ENCODE measurements at places on chromosomes 5 and 9. TPM values are rescaled to one million over a fixed set of nuclear protein-coding genes. Genes with fewer than 3 reads are reported as not detected.

- no peak for DNase-seq
- no peak overlapping the region for H3K4me3 ChIP-seq
- H3K4me1 ChIP-seq = no peaks in the 10 kb centered on the region
- H3K27me3 ChIP-seq = peaks cover 73% of the 10 kb centered on the region
- H3K27ac ChIP-seq = no peak overlapping the region
- peaks cover 2% of the 10 kb centered on the region for H3K36me3 ChIP-seq
These were observed 104.2 kb upstream of the MVB12B start for GRCh38 chr9:126222363-126222834.

DNA sequence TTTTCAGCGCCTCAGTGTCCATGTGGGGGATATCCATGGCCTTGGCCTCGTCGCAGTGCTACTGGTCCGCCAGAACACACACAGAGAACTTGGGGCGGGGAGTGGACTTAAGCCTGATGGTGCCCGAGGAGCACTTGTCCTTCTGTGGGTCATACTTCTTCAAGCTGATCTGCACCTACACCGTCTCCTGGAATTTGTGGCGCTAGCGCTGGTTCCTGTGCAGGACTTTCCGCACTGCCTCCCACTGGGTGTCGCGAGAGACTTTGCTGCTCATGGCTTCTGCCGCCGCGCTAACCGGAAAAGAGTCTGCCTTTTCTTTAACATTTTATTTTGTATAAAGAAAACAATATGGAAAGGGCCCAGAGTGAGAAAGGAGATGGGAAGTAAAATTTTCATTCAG is 266.9 kb downstream of the COX7C start:
- H3K4me1 ChIP-seq = no peaks in the 10 kb centered on the region
- peaks cover 2% of the 10 kb centered on the region for H3K27me3 ChIP-seq
- DNase-seq = no peak
- no peak overlapping the region for H3K27ac ChIP-seq
- H3K4me3 ChIP-seq = no peak overlapping the region
- no peaks in the 10 kb centered on the region for H3K36me3 ChIP-seq

GRCh38 chr5:158163451-158164295 is 304.7 kb upstream of the CLINT1 start:
- peaks cover 6% of the 10 kb centered on the region for H3K27me3 ChIP-seq
- DNase-seq = no peak
- H3K4me1 ChIP-seq = peaks cover 2% of the 10 kb centered on the region
- no peak overlapping the region for H3K27ac ChIP-seq
- no peaks in the 10 kb centered on the region for H3K36me3 ChIP-seq

- DNase-seq = peak; percentile 72
- no peaks in the 10 kb centered on the region for H3K36me3 ChIP-seq
- peaks cover 10% of the 10 kb centered on the region for H3K4me1 ChIP-seq
- no peaks in the 10 kb centered on the region for H3K27me3 ChIP-seq
These were observed 718 bp upstream of the DENND4C start for GRCh38 chr9:19229595-19230354.

- no peaks in the 10 kb centered on the region for H3K4me1 ChIP-seq
- H3K27ac ChIP-seq = no peak overlapping the region
- H3K27me3 ChIP-seq = no peaks in the 10 kb centered on the region
These were observed 73.4 kb upstream of the FBXW11 start for GRCh38 chr5:172079876-172080275.

GRCh38 chr5:54095969-54096368 is 214.4 kb downstream of the ARL15 start:
- H3K36me3 ChIP-seq = no peaks in the 10 kb centered on the region
- peaks cover 18% of the 10 kb centered on the region for H3K4me1 ChIP-seq
- no peak overlapping the region for H3K4me3 ChIP-seq
- DNase-seq = no peak
- no peak overlapping the region for H3K27ac ChIP-seq

GRCh38 chr9:37801287-37801850 is 772 bp downstream of the DCAF10 start:
- no peak for DNase-seq
- peaks cover 43% of the 10 kb centered on the region for H3K4me1 ChIP-seq
- peaks cover 4% of the 10 kb centered on the region for H3K36me3 ChIP-seq

DNA sequence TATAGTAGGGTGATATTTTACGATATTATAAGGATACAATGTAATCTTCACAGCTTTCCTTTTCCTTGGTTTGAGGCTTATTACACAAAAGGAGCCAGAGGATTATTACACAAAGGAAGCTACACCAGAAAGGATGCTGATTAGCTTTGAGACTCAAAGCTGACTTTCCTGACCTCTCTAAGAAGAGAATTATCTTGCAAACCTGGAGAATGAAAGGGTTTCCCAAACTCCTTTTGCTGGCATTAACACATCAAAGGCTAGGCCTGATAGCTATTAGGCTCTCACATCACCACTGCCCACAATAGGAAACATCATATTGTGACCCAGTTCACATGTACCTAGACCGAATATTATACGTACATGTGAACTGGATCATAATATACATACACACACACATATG is 34.2 kb upstream of the CHD1 start:
- H3K4me3 ChIP-seq = no peak overlapping the region
- no peak for DNase-seq
- H3K4me1 ChIP-seq = peaks cover 5% of the 10 kb centered on the region

- no peak overlapping the region for H3K4me3 ChIP-seq
- H3K27me3 ChIP-seq = peaks cover 12% of the 10 kb centered on the region
- no peak for DNase-seq
- no peaks in the 10 kb centered on the region for H3K36me3 ChIP-seq
- H3K4me1 ChIP-seq = no peaks in the 10 kb centered on the region
These were observed 88.1 kb downstream of the ITGA1 start for GRCh38 chr5:52875827-52876226.

DNA sequence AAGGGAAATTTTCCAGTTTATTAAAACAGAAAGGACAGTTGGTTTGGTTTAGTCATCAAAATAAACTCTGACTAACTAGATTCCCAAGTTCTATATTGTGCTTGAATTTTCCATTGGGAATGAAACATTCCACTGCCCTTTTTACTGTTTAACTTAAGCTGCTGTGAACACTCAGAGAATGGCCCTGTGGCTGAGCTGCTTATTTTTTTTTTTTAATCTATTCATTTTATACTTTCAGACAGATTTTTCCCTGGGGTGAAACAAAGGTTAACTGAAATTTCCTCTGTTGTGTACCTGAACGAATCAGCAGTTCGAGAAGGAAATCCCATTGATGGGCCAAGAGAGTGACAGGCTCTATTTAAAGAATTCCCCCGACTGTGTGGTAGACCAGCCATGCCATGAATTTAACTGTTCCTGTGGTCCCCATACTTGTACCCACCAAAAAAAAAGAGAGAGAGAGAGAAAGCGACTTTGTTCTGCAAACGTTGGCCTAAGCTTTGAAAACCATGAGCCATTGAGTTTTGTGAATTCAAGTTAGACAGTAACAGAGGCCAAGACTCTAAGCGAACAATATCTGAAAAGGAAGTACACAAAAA is 138.7 kb upstream of the GRHPR start:
- H3K27ac ChIP-seq = peak overlapping the region; percentile 88
- peak overlapping the region; percentile 60 for H3K4me3 ChIP-seq
- H3K36me3 ChIP-seq = peaks cover 16% of the 10 kb centered on the region
- no peak for DNase-seq
- H3K4me1 ChIP-seq = peaks cover 68% of the 10 kb centered on the region

GRCh38 chr9:32928145-32928763 is 73.2 kb downstream of the APTX start:
- H3K36me3 ChIP-seq = no peaks in the 10 kb centered on the region
- H3K4me1 ChIP-seq = no peaks in the 10 kb centered on the region
- peaks cover 5% of the 10 kb centered on the region for H3K27me3 ChIP-seq

DNA sequence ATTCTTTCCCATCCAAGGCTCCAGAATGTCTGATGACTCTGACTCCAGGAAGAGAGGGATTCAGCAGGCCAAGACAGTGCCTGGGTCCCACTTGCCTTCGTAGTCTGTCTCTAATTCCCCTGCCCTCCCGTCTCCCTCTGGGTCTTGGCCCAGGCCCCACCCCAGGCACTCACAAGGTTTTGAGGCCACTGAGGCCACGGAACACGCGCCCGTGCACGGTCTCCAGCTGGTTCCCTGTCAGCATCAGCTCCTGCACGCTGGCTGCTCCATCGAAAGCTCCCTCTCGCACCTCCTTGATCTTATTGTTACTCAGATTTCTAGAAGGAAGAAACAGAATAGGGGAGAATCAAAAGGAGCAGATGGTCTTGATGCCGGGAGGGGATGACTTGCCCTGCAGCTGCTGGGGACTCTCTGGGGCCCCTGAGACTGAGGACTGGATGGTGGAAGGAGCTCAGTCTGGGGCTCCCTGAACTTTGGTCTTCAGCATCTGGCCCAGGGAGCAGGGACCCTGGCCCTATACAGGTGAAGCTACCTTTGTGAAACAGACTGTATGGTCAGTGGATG is 174.6 kb upstream of the PANK3 start:
- H3K36me3 ChIP-seq = no peaks in the 10 kb centered on the region
- DNase-seq = no peak
- H3K27ac ChIP-seq = no peak overlapping the region
- H3K4me3 ChIP-seq = no peak overlapping the region

DNA sequence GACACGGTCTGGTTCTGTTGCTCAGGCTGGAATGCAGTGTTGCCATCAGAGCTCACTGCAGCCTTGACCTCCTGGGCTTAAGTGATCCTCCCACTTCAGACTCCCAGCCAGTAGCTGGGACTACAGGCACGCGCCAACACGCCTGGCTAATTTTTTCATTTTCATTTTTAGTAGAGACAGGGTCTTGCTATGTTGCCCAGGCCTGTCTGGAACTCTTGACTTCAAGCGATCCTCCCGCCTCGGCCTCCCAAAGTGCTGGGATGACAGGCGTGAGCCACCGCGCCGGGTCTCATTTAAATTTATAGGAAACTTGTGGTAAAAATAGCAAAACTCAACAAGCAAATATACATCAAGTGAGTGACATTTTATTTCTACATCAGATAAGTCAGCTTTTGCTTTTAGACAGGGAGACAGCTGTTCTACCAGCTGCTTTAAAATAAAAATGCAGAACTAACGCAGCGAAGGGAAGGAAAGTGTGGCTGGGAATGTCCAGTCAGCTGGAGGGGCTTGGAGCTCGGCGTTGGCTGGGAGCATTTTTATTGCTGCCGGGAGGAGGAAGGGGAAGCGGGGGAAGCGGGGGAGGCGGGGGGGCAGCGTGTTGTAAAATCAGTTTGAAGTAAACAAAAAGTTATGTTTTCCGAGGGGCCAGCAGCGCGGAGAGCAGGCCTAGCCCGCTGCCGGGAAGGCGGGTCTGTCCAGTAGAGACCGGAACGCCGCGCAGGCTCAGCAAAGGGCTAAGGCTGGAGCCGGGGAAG is 707 bp upstream of the ZFYVE16 start:
- H3K4me3 ChIP-seq = peak overlapping the region; percentile 91
- H3K36me3 ChIP-seq = peaks cover 7% of the 10 kb centered on the region
- peaks cover 17% of the 10 kb centered on the region for H3K4me1 ChIP-seq
- H3K27ac ChIP-seq = peak overlapping the region; percentile 95

DNA sequence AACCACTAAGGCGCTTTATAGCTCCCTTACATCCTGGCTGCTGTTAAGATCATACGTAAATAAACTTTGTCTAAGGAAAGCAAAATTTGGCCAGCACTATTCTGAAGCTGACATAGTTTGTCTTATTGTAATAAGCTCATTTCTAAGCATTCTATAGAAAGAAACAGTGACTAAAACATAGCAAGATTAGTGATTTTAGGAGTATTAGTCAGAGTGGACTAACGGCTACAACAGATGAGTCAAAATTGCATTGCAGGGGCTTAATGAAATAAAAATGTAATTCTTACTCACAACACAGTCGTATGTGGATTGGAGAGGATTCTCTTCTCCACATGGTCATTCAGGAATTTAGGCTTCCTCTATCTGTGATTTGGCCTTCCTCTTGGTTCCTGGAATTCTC is 347.6 kb downstream of the GADD45G start:
- H3K36me3 ChIP-seq = no peaks in the 10 kb centered on the region
- H3K4me3 ChIP-seq = no peak overlapping the region
- H3K27me3 ChIP-seq = no peaks in the 10 kb centered on the region
- H3K4me1 ChIP-seq = no peaks in the 10 kb centered on the region

DNA sequence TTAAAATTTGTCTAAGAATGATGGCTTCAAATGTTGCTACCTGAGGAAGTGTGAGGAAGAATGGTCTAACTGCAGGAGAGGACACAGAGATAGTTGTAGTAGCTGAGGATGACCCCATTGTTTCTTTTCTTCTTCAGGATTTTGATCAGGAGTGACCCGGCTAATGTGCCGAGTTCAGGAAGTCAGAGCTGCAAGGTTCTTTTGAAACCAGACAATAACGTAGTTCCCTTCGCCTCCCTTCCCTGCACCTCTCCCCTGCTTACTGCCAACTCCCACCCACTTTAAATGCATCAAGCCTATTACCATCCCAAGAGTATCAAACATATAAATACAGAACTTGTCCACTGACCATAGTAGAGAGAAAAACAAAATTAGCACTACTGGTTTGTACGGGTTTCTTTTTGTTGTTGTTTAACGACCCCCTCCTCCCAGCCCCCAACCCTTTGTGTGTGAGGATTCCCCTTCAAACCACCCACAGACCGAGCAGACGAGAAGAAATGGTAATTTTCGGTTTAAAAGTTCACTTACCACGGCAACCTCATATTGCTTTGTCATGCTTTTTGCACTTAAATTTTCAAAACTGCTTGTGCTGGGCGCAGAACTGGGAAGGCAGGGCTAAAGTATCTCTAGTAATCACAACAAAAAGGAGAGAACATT is 23.5 kb upstream of the ELAVL2 start:
- no peak overlapping the region for H3K4me3 ChIP-seq
- no peaks in the 10 kb centered on the region for H3K4me1 ChIP-seq
- H3K36me3 ChIP-seq = no peaks in the 10 kb centered on the region
- H3K27ac ChIP-seq = no peak overlapping the region
- peaks cover 12% of the 10 kb centered on the region for H3K27me3 ChIP-seq

GRCh38 chr5:16809010-16809394 is 127.1 kb downstream of the MYO10 start:
- H3K36me3 ChIP-seq = no peaks in the 10 kb centered on the region
- H3K4me1 ChIP-seq = peaks cover 2% of the 10 kb centered on the region
- no peak for DNase-seq
- no peaks in the 10 kb centered on the region for H3K27me3 ChIP-seq
- no peak overlapping the region for H3K27ac ChIP-seq
- H3K4me3 ChIP-seq = no peak overlapping the region

GRCh38 chr5:93246090-93246855 is 334.7 kb downstream of the NR2F1-AS1 start:
- H3K36me3 ChIP-seq = no peaks in the 10 kb centered on the region
- no peaks in the 10 kb centered on the region for H3K4me1 ChIP-seq
- H3K4me3 ChIP-seq = no peak overlapping the region
- H3K27me3 ChIP-seq = no peaks in the 10 kb centered on the region
- DNase-seq = no peak

Gene NR3C1
- total RNA-seq = 110 TPM

Gene FCN2
- not detected for total RNA-seq

Gene MEIKIN
- total RNA-seq = not detected

Gene SHISAL2B
- total RNA-seq = not detected

Gene LIX1
- total RNA-seq = not detected

Gene CDH18
- not detected for total RNA-seq

Gene KIAA0825
- 1.4 TPM for total RNA-seq

Gene LNPEP
- total RNA-seq = 88.8 TPM

Measured in activated B cell treated with CpG ODN at 0.5 μM for 24 hours (primary cell).